ENCODE measurements at places on chromosomes 5 and 9.
A peak's percentile ranks its signal among the peaks of the same experiment; 100 is the strongest.

GRCh38 chr5:57698086-57698485 is 215.5 kb upstream of the ACTBL2 start:
- no peak for DNase-seq

- no peak for DNase-seq
These were observed 158.6 kb upstream of the SHB start for GRCh38 chr9:38227656-38228055.

DNA sequence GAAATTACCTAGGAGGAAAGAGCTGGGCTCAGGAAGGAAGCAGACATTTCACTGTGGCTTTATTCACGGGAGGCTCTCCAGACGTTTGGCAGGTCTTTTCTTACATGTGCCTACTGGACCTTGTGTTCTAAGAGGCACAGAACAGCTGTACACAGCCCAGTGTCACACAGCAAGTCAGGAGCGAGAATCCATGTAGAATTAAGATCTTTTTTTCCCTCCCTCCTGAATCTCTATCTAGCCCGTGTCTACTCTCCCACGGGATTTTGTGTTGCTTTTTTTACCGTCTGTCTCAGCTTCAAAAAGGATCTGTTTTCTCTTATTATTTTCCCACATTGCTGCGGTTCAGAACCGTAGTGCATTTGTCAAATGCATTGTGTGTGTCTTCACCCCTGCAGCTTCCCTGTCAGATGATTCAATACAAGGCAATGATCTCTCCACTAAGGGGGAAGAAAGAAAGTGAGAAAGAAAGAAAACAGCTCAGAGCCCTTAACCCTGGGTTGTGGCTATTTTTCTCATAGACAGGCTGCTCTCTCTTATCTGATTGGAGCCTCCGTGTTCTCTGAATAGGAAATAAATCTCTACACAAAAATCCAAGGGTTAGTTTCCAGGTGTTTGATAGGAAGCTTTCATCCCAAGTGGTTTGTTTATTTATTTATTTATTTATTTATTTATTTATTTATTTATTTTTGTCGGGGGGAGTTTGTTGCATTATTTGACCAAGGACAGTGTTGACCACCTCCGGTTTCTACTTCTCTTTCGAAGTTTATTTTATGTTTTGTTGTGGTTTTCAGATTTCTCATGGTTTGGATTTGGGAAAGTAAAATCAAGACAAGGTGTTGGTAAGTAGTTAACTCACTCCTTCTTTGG is 191.0 kb downstream of the NTRK2 start:
- no peak for DNase-seq

DNA sequence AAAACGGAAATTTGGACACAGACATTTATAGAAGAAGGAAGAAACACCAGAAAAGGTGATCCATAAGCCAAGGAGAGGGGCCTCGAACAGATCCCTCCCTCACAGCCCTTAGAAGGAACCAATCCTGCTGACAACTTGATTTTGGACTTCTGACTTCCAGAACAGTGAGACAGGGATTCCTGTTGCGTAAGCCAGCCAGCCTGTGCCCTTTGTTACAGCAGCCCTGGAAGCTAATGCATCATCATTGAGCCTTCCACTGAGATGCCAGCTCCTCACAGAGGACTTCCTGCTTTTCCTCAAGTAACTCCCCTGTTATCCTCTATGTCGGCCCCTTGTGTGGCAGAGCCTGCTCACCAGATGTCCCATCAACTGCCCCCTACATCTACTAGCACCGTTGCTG is 94.1 kb downstream of the JMY start:
- no peak for DNase-seq

- DNase-seq = no peak
These were observed 30.3 kb upstream of the STX17 start for GRCh38 chr9:99876190-99876589.

GRCh38 chr5:137122075-137122474 is 377.1 kb downstream of the SPOCK1 start:
- no peak for DNase-seq

DNA sequence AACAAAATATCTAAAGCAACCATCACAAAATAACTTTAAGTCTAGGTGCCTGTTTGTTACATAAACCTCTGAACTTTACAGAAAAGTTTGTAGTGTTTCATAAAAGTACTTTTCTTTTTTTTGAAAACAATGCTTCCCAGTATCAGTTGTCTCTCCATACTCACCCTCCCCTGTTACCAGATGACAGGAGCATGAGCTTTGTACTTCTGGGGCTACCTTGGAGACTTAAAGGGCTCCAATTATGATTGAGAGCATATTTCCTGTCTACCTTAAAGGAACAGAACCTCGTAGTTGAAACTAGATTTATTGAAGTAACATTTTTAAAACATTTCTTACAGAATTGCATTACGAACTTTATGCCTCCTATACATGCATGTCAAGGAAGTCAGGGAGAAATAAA is 55.4 kb upstream of the PPP1R2B start:
- no peak for DNase-seq

GRCh38 chr5:17079562-17079961 is 137.9 kb upstream of the BASP1 start:
- DNase-seq = peak; percentile 17

- peak; percentile 42 for DNase-seq
These were observed 482.7 kb downstream of the RAB3C start for GRCh38 chr5:59065554-59065953.

DNA sequence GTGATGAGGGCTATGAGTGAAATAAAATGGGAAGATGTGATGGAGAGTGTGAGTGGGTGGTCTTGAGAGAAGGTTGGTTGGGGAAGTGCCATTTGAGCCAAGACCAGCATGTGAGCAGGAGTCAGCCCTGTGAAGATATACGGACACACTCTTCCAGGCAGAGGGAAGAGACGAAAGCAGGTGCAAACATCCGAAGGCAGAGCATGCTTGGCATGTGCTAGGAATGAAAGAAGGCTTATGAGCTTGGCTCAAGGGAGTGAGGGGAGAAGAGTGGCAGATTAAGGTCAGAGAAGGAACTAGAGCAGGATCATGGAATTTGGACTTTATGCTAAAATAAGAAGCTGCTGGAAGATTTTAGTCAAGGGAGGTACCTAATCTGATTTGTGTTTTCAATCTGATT is 23.6 kb upstream of the CCDC112 start:
- no peak for DNase-seq

DNA sequence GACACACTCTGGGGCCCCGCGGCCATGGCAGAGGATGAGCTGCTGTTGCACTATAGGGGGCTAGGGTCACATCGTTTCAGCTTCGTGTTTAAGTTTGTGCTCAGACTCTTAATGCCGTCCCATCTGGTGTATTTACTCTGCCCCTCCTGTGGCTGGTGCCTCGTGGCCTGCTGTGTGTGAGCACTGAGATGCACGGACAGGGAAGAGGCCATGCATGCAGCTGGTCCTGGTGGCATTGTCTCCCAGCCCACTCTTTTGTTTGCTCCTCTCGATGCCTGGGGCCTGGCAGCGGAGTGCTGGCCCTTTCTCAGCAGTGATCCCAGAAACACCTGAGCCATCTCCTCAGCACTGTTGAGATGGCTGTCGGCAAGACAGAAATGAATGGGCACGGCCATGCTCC is 30.0 kb upstream of the PHF2 start:
- DNase-seq = no peak

DNA sequence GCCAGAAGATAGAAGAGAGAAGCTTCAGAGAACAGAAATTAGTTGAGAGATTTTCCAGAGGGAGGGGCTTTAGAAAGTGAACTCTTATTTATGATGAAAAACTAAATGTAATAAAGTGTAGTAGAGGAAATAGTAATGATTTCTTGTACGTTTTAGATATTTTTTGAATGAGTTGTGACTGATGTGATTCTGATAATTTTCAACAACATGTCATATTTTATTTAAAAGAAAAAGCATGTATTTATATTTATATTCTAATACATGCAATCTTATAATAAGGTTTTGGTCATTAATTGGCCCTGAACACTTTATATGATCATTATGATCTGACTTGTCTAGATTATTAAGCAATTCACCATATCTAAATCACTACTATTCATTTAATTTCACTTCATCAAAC is 735.2 kb upstream of the CDH9 start:
- DNase-seq = no peak

GRCh38 chr5:140162275-140162674 is 12.7 kb upstream of the CYSTM1 start:
- no peak for DNase-seq

DNA sequence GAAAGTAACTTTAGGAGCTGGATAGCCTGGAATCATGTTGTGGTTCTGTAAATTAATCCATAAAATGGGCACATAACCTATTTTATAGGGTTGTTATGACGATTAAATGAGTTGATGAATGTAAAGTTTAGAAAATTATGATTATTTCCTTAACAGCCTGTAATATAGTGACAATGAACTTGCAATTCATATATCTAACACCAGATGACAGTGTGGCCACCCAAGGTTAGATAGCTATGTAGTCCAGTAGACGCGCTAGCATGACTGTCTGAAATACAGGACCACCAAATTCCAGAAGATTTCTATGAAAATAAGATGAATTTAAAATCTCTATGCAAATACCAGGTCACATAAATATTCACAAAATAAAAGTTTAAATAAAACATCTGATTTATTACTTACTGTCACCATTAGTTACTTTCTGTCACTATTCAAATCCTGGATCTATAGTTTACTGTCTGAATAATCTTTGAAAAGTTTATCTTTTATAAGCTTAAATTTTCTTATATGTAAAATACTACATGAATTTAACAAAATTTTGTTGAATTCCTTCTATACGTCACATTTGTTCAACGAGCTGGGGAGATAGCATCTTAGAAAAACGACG is 26.1 kb upstream of the MACIR start:
- peak; percentile 53 for DNase-seq

- DNase-seq = no peak
These were observed 31.2 kb downstream of the BNIP1 start for GRCh38 chr5:173175523-173175922.

GRCh38 chr9:85942913-85943709 is 2.2 kb downstream of the NAA35 start:
- no peak for DNase-seq

- DNase-seq = no peak
These were observed 574.3 kb downstream of the PDE4D start for GRCh38 chr5:59319250-59319649.

GRCh38 chr5:60493372-60493771 is 206.6 kb downstream of the DEPDC1B start:
- no peak for DNase-seq

GRCh38 chr5:14270209-14270702 is 127.1 kb downstream of the TRIO start:
- DNase-seq = peak; percentile 80

GRCh38 chr9:22030101-22030598 is 21.0 kb upstream of the CDKN2B start:
- DNase-seq = peak; percentile 54

DNA sequence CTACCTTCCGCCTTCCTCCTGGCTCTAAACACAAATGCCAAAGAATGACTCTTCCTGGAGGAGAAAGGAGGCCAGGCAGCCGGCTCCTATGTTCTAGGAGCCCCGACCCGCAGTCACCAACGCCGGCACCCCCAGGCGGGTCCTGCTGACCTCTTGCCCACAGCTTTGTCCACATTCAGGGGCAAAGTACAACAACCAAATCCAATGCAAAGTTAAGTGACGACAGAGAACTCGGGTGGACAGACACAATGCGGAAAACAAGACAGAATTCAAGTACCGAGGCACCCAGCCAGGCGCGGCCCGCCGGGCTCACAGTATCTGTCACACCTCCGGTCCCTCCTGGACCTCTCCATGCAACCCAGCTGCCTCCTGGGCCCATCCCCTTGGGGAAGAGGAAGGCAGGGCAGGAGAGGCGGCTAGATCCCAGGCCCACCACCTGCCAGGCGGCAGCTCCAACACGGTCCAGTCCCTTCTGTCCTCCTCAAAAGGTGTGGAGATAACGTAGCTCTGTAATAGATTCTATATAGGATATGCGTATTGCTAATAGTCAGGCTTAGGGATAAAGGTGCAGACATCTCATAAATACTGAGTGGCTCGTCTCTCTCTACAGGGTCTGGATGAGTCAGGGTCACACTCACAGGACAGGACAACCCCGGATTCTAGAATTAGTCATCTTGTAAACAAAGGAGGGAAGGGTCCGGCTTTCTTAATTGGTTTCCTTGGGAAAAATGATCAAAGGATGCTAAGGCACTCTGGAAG is 46.9 kb upstream of the UBAC1 start:
- peak; percentile 57 for DNase-seq

- peak; percentile 79 for DNase-seq
These were observed 75.1 kb downstream of the FGF18 start for GRCh38 chr5:171494452-171495121.

DNA sequence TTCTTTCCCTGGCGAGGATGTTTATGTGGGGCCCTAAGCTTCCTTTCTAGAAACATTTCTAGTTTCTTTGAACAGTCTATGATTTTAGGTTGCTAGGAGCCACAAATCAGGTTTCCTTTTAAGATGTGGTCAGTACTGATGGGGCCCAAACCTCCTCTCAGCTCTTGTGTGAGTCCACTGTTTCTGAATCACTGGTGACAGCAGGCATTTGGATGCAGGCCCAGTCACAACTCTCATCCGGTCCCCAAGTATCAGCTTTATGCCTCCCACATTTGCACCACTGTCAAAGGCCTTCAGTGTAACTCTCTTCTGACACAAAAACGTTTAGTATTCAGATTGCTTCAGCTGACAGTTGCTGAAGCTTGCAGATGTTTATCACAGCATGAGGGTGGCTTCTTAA is 7.8 kb downstream of the DMRT2 start:
- DNase-seq = no peak

- no peak for DNase-seq
These were observed 204.5 kb downstream of the COMMD10 start for GRCh38 chr5:116289276-116289675.

Measured in AG08395 (cell line).